T1000 (cell line): ENCODE measurements at places on chromosomes 12 and 14.

DNA sequence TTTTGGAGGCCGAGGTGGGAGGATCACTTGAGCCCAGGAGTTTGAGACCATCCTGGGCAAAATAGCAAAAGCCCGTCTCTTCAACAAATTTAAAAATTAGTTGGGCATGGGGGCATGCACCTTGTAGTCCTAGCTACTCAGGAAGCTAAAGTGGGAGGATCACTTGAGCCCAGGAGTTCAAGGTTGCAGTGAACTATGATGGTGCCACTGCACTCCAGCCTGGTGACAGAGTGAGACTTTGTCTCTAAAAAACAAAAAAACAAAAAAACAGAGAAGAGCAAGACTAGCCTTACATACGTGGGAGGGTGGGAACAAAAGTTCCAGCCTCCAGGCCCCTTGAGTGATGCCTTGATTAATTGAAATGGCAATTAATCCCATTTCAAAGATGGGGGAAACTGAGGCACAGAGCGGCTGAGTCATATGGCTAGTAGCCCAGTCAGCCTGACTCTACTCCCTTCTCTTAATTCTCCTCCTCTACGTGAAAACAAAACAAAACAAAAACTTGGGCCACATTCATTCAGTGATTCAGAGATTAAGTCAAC is 3.3 kb upstream of the FAM222A start:
- no peak for DNase-seq

GRCh38 chr12:47748507-47748828 is 10.2 kb downstream of the RAPGEF3 start:
- DNase-seq, result no peak

- DNase-seq, result no peak
Observed at GRCh38 chr12:6177642-6178358, 22.4 kb upstream of the CD9 start.

- no peak for DNase-seq
Observed at GRCh38 chr14:58717813-58718212, 80.1 kb downstream of the DACT1 start.

GRCh38 chr14:20116748-20117147 is 6.2 kb downstream of the OR4K17 start:
- DNase-seq, result no peak

- DNase-seq, result no peak
Observed at GRCh38 chr14:94025720-94026119, 420 bp upstream of the OTUB2 start.

DNA sequence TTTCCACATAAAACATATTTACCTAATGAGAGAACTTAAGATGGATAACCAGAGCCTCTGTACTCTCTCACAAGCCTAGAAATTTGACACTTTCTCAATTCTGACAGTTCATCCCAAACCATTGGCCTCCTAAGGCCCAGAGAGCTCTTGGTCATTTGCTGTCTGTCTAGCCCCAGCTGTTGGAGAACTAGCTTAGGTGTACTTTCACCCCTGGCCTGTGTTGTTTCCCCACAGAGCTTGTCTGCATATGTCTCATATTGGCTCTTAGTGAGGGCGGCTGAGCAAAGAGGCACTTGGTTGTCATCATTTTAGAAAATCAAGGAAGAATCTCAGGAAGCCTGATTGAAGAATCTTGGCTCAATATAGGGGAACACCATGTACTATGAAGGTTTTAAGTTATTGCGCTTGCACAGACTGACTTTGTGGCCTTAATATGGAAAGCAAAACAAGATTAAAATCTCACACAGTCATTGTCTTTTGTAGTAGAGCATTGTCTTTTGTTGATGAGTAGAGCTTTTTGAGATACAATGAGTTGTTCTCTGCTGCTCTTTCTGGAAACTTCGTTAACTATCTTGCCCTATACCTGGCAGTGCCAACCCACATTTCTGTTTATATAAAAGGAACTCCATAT is 324.6 kb downstream of the RAD51B start:
- no peak for DNase-seq

DNA sequence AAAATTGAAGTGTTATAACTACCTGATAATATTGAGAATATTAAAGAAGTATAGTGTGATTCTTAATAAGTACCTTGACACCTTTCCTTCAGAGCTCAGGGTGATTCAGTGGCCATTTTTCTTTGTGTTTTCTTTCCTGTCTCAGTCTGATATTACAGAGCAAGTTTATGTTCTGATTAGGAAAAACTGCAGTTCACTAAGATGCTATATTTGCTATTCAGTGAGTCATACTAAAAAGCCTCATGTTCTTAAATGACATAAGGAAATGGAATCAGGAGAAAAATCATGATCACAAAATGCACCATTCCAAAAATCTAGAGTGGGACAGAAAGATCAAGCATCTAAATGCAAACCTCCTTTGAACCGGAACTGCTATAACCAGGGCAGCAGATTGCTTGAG is 390.6 kb upstream of the ATP2B1 start:
- DNase-seq, result no peak

DNA sequence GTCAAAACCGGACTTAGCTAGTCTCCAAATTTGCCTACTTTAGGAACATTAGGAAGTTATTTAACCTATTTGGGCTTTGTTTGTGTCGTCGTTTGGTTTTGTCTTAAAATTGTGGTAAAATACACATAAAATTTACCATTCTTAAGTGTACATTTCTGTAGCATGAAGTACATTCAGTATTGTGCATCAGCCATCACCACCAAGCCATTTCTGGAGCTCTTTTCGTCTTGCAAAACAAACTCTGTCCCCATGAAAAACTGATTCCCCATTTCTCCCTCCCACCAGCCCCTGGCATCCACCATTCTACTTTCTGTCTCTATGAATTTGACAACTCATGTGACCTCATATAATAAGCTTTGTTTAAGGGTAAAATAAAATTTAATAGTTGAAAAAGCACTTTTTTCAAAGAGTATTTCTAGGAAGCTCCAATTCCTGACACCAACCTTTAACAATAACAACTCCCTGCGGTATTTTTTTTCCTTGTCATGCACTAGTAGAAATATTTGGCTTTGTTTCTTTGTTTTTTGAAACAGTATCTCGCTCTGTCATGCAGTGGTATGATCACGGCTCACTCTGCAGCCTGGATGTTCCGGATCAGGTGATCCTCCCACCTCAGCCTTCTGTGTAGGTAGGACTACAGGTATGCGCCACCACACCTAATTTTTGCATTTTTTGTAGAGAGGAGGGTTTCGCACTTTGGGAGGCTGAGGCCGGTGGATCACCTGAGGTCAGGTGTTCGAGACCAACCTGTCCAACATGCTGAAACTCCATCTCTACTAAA is 3.6 kb upstream of the UBC start:
- DNase-seq, result no peak

DNA sequence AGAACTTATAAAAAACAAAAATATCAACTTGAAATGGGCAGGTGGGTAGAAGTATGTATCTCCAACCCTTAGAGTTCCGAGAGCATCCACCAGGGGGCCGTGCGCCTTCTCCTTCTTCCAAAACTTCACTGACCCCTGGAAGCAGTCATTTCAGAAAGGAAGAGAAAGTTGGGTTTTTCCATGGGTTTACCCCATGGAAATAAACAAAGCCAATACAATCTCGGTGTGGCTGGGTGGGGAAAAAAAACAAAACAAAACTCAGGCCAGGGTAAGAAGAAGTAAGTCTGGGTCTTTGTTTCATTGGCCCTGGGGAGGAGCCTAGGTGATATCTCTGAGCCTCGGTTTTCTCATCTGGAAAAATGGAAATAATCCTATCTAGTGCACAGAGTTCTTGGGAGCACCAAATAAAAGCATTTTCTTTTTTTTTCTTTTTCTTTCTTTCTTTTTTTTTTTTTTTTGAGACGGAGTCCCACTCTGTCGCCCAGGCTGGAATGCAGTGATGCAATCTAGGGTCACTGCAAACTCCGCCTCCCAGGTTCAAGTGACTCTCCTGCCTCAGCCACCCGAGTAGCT is 33.6 kb upstream of the HNF1A start:
- no peak for DNase-seq
